ENCODE measurements at places on chromosomes 3 and 15.

DNA sequence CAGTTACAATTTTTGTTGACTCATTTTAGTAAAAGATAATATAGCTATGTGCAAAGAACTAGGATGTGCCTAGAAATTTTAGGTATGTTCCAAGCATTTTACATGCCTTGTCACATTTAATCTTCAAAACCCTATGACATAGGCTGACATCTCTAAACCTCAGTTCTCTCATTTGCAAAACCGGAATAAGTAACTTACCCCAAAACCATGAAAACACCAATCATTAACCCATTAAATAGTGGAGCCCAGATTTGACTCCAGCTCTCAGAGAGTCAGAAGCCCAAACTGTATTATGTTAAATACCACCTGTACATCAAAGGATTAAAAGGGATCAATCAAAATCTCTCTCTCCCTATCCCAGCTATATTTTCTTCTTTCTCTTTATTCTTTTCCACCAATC is 36.6 kb downstream of the GSK3B start:
- DNase-seq, result no peak

DNA sequence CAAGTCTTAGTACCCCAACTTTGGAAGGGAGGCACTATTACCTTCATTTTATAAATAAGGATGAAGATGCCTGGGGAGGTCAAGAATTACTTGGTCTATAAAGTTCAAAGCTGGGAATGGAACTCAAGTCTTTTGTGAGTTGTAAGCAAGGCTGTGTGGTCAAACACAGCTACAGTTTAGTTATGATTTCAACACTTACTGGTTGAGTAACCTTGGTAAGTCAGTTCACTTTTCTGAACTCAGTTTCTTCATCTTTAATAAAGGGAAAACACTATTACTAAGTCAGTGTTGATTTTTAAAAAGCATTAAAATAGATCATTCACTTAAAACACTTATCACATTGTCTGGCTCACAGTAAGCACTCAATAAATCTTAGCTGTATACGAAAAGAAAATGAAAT is 200.4 kb upstream of the ADAMTS9 start:
- DNase-seq, result no peak

- no peak for DNase-seq
Measured at GRCh38 chr15:35181538-35181937, 96.4 kb upstream of the NANOGP8 start.

- no peak for DNase-seq
Measured at GRCh38 chr3:171090321-171090720, 63.8 kb upstream of the SLC2A2 start.

DNA sequence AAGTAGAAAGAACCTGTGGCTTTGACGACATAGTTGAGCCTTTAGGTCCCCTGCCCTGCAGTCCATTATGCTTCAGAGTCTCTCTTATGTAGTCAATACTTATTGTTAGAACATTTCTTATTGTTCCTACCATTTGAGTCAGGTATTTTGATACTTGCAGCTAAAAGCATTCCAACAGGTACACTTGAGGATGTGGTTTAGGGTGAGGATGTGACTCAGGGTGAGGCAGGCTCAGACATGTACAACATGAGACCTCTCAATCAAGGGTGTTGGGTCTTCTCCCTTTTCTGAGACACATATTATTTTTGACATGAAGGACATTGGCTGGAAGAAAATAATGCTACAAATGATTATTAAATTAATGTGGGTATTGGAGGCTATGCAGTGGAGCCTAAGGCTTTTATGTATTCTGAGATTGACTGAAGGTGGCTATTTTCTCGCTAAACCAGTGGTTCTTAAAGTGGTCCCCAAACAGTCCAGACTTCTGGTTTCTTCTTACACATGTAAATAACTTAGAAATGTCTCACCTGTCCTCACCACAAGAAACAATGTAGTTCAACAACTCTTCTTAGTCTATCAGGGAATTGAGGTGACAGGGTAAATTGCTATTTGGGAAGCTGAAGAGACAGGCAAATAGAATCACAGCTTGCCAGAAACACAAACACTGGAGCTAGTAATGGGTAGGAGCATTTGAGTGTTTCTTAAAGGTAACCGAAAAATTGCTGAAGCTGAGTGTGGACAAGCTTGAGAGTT is 135.5 kb upstream of the ZPLD1 start:
- DNase-seq, result no peak

DNA sequence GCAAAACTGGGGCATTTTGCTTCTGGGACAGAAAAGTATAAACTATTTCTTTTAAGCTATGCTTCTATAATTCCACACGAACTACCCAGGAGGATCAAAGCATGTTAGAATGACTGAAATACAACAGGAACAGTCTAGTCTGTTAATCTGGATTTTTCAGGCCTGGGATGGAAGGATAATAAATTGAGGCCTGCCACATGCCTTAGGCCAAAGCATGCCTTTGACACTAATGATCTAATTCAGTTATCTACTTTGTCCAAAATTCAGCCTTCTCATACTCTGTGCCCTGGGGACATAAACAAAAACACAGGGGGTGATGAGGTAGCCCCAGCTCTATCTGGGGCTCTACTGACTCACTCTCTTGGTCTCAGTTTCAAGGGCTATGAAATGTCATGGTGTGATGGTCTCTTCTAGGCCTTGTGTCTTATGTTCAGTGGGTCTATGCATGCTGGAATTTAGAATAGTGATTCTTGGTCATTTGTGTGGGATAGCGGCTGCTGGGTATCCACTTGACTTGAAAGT is 32.5 kb downstream of the GAP43 start:
- no peak for DNase-seq

DNA sequence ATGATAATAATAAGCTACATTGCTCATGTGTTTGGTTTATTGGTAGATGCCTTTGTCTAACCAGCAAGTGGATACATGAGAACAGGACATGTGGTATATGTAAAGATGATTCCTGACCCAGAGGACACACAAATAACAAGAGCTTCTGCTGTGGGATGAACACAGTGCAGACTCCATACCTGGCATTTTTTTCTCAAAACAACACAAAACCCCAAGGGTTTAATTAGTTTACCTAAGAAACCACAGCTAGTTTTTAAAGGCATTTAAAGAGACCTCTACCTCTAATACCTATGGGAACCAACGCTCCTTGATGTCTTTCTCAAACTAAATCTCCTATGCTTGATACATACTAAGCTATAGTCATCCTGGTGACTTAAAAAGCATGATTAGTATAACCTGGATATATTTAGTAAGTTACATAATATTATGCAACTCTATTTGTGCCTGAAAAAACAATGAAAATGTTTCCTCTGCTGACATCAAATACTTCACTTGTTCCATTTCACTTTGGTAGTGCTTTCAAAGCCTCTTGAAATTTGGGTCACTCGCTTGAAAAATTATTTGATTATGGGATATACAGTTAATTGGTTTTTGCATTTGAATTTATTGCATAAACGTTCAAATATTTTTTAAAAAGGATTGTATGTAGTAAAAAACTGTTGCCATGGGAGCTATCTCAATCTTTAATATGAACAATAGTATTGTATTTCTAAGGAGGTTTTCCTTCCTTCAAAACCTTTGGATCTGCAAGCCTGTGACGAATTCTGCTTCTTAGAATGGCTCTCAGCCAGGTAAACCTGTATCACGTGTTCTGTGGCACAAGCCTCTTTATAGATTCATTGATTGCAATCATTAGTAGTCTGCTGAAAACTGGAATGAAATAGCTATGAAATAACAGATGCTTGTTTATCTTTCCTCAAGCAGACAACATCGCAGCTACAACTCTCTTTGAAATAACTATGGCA is 233.0 kb upstream of the KCNMB2 start:
- no peak for DNase-seq

- DNase-seq, result no peak
Measured at GRCh38 chr3:4751502-4752101, 227.6 kb upstream of the BHLHE40 start.

- no peak for DNase-seq
Measured at GRCh38 chr15:93619597-93619996, 530.6 kb upstream of the RGMA start.

- no peak for DNase-seq
Measured at GRCh38 chr3:86923071-86923491, 67.9 kb downstream of the VGLL3 start.

GRCh38 chr3:43503067-43503728 is 118.6 kb downstream of the ANO10 start:
- no peak for DNase-seq

- no peak for DNase-seq
Measured at GRCh38 chr15:62413153-62413552, 248.1 kb upstream of the C2CD4B start.

- no peak for DNase-seq
Measured at GRCh38 chr15:42001236-42001635, 19.6 kb downstream of the PLA2G4E start.

DNA sequence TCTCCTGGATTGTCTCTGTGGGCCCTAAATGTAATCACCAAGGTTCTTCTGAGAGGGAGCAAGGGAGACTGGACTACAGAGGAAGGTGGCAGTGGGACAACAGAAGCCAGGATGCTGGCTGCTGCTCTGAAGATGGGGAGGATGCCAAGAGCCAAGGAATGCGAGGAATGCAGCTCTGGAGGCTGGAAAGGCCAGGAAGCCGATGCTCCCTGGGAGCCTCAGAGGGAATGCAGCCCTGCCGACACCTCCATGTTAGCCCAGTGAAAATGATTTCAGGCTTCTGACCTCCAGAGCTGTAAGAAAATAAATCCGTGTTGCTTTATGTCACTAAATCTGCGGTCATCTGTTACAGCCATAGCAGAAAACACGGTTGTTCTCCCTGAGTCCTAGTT is 44.1 kb downstream of the UMPS start:
- no peak for DNase-seq

- peak; percentile 38 for DNase-seq
Measured at GRCh38 chr15:75727851-75728715, 15.4 kb upstream of the CSPG4 start.

DNA sequence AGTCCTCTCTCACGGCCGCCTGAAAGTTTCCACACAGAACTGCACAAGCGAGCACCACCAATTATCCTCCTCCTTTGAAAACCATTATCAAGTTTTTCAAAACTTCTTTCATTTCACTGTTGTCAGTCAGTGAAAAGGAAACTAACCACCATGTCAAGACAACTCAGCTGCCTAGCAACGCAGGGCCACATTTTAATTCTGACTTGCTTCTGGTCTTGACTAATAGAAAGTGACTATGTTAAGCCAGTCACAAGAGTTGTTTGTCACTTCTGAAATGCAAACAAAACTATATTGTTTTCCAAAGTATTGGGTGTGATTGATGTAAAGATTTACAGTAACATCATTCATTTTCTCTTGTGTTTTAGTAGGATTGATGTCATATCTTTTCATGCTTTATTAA is 612.8 kb upstream of the AGTR1 start:
- DNase-seq, result no peak

- DNase-seq, result no peak
Measured at GRCh38 chr15:89654847-89655805, at the start of gene KIF7. TSS of gene KIF7 (minus strand) at chr15:89655467. CDS start at chr15:89652930, 2,537 bp downstream.

DNA sequence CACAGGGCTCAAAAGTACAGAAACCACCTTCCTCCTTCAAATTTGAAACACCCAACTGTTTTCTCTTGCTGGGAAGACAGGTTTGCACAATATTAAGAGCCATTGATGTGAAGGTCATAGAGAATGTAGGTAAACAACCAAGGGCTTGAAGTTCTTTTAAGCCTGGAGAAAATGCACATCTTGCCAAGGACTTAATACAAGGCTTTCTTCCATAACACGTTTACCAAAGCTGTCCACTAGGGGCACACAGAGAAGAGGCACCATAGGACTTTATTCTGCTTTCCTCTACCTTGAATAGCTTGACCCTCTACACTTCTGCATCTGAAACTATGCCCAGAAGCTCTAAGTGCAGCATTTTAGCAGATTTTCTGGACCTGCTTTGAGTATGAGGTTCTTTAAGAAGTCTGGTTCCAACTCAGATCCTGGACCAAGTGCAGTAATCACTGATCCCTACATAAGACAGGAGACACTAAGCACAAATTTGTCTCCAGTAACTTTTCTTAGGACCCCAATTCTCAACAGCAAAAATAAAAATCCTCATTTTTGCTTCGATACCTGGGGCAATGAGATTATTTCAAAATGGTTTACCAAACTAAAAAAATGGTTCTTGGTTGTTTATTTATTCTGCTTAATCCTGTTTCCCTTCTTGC is 138.0 kb downstream of the FBN1 start:
- DNase-seq, result no peak

GRCh38 chr15:73362900-73363299 is 5.9 kb downstream of the HCN4 start:
- no peak for DNase-seq

GRCh38 chr15:72676838-72677237 is 9.1 kb downstream of the HIGD2B start:
- DNase-seq, result no peak

DNA sequence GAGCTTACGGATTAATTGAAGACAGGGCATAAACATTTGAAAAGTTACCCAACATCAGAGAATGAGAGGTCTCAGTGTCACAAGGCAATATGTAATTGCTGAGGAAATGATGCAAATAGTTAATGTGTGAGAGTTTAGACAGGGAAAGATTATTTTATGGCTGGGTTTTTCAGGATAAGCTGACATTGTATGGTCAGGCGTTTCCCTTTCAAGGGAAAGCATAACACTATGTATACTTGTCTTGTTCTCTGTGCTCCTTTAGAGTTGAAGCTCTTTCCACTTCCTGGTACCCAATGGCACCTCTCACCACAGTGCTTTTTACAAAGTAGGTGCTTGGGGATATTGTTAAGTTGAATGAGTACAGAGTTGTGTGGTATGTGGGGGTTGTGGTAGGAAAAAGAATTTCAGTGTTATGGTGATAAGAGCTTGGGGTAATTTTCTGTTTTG is 19.9 kb downstream of the IQGAP1 start:
- DNase-seq, result no peak

- peak; percentile 57 for DNase-seq
Measured at GRCh38 chr15:74127255-74127953, 3.0 kb upstream of the ISLR2 start.

DNA sequence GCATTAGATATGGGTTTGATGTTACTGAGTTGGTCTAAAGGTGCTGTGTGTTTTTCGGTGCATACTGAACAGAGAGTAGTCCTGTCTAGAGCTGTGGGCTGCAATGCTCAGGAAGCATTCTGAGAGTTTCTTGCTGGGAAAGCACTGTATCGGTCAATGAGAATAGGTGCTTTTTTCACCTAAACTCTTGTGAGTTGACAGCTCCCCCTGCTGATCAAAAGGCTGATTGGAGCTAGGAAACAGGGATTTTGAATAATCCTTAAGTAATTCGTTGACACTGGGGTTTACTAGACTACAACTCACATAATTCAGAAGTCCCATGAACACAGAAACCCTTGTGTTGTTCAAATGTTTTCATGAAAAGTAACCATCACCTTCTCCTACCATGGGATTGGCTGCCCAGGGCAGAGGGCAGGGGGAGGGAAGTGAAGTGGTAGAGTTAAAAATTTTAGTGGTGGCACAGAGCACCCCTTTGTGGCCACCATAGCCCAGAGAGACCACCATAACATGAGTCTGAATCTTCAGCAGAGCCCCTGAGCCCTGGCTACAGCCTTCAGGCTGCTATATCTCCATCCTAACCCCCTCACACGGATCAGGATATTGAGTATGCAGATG is 13.0 kb upstream of the MANF start:
- no peak for DNase-seq

DNA sequence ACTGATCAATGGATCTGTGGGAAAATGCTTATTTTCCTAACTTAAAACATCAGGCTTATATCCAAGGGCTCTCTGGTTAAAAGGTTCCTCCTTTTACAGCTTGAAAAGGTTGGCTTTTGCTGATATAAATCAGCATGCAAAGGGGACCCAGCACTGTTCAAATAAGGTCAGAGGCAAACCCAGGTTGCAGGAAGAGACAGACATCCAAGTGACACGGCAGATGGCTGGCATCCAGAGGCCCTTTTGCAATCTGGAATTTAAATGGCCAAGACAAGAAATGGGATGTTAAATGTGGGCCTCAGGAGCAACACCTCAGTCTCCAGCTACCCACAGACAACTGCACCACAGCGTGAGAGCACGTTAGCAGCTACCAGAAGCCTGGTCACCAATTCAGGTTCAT is 6.3 kb downstream of the SH3BP5 start:
- no peak for DNase-seq
